ENCODE measurements at places on chromosomes 3 and 15. TPM values are rescaled to one million over a fixed set of nuclear protein-coding genes. Genes with fewer than 3 reads are reported as not detected.

The LSMEM2 gene
- not detected for total RNA-seq

The GRK7 gene
- total RNA-seq, result not detected

The ARHGAP11A gene
- total RNA-seq, result 21.7 TPM

The GOLGA8G gene
- not detected for total RNA-seq

The COL6A6 gene
- 6.3 TPM for total RNA-seq

The PTX3 gene
- 1.7 TPM for total RNA-seq

The UBA7 gene
- 4.6 TPM for total RNA-seq

The BTLA gene
- not detected for total RNA-seq

The MESP2 gene
- not detected for total RNA-seq

The ADGRG7 gene
- 2.8 TPM for total RNA-seq

GRCh38 chr3:133330065-133330464, 69.8 kb upstream of the BFSP2 start:
- no peak for DNase-seq

DNA sequence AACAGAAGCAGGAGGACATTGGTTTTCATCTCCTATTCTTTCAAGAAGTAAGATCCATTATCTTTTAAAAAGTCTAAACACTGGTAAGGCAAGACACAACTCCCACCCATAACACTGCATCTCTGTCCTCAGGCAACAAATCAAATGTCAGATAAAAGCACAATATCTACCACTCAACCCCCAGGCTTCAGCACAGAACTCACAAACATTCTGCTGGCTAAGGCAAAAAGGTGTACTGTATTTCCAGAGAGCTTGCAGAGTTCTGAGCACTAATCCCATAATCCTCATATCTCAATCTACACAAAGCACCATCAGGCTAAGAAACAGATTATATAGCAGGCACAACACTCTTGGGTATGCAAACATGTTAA, 20.9 kb downstream of the RAF1 start:
- DNase-seq, result no peak

GRCh38 chr15:101120987-101121386, 130.9 kb downstream of the CHSY1 start:
- DNase-seq, result no peak

GRCh38 chr3:31802981-31803740, 177.9 kb downstream of the OSBPL10 start:
- no peak for DNase-seq

DNA sequence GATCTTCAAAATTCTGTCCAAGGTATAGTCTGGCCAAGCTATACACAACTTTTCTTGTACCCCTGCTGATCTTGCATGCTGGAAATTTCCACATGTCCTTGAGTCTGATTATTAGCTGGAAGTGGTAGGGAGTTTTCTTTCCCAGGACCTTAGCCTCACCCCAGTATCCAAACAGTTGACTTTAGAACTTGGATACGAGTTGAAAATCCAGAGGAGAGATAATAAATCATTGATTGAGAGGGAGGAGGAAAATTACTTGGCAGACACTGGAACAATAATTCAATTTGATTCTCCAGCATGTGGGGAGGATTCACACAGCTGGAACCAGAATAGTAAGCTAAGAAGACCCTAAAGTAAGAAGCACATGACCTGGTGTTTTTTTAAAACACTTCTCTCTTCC, 116.4 kb downstream of the IL5RA start:
- DNase-seq, result no peak

- DNase-seq, result no peak
Measured at GRCh38 chr3:55554634-55555425, 67.7 kb upstream of the WNT5A start.

DNA sequence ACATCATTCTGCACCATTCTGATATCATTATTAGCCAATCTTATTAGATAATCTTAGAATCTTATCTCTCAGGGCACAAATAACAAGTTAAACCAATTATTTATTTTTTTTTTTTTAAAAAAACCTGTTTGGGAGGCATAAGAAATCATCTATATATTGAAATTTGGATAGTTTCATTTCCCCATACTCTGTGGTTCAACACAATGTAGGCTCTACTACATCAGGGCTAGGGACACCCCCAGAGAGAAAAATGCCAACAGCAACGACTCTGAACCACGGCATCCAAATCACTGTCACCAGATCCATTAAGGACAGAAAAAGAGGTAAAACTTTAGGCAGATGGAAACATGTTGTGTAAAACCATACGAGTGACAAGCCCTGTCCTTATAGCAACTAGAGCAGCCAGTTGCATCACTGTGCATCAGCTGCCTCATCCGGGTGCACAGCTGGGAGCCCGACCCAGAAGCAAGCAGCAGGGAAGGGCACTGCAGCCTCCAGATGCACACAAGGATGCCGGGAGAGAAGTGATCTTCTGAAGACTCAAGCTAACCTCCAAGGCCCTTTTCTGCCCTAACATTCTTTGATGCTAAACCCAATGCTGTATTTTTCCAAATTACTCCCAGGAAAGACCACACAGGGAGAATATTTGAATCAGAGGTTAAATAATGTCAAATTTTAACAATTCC, 381.1 kb downstream of the CTNNB1 start:
- no peak for DNase-seq

DNA sequence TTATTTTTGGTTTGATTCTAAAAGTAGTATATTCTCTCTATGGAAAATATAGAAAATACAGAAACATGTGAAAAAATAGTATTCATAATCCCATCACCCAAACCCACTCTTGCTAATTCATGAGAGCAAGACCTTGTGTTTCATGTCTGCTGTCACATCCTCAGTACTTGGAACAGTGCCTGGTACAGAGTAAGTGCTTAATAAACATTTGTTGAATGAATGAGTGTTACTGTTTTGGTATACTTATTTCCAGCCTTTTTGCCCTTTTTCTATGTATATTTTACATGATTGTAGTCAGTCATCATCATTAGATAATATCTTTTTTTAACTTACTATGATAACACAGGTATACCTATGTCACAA, 59.3 kb downstream of the IL16 start:
- DNase-seq, result no peak

DNA sequence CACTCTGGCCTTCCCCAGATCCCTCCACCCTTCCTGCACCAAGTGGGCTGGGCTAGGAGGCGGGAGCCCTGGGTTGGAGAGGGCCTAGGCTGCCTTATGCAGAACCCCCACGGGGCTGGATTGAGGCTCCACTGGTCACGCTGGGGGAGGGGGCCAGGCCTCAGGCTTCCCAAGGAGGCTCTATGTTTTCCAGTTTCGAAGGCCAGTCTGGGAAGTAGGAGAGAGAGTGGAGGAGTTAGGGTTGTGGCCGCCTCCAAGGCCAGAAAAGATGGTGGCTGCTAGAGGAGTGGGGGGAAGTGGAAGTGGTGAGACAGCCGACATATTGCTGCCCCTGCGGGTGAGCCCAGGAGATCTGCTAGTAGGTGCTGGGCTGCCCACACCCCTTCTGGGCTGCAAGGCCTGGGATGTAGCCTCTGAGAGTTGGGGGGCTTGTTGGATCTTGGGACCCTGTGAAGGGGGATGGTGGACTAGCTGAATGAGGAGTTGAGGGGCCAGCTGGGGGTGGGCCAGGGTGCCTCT, 1.2 kb downstream of the GNAI2 start:
- DNase-seq, result no peak

GRCh38 chr15:77869021-77869895, 208.3 kb downstream of the TBC1D2B start:
- DNase-seq, result no peak

- no peak for DNase-seq
Measured at GRCh38 chr15:79071901-79072300, 18.7 kb downstream of the RASGRF1 start.

DNA sequence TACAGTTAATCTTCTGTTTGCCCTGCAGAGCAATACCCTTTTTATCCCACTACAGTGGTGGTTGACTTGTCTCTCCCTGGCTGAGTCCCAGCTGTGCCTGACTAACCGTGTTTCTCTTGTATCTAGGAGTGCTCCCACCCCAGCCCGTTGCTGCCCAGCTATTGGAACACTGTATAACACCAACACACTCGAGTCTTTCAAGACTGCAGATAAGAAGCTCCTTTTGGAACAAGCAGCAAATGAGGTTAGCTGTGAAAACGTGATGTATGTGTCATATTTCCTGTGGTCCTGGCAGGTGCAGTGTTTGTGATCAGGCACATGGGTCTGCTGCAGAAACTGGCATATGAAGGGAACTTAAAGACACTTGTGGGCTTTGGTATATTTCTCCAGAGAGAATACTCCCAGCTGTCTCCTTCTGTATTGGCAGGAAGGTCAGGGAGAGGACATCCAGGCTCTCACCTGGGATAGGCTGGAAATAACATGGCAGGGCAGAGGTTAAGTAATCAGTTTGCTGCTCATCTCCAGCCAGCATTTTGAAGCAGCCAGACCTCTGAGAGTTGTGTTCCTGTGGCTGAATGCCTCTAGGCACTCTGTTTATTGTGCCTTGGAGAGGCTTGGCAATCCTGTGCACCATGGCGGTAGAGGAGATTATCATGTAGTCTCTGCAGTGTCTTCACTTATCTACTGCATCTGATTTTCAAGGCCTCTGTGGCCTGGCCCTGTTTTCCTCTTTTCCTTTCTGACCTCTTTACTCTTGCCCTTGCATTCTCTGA, 34.8 kb downstream of the ATG7 start:
- no peak for DNase-seq

- no peak for DNase-seq
Measured at GRCh38 chr15:78943692-78944091, 1.2 kb downstream of the CTSH start.

DNA sequence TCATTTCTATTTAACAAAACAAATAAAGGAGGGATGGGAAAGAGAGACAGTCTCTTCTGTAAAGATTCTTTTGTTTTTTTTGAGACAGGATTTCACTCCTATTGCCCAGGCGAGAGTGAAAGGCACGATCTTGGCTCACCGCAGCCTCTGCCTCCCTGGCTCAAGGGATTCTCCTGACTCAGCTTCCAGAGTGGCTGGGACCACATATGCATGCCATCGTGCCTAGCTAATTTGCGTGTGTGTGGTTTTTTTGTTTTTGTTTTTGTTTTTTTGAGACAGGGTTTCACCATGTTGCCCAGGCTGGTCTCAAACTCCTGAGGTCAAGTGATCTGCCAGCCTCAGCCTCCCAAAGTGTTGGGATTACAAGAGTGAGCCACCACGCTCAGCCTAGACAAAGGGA, 23.3 kb downstream of the STAG1 start:
- DNase-seq, result no peak

GRCh38 chr15:57403017-57403416, 26.7 kb downstream of the CGNL1 start:
- no peak for DNase-seq

DNA sequence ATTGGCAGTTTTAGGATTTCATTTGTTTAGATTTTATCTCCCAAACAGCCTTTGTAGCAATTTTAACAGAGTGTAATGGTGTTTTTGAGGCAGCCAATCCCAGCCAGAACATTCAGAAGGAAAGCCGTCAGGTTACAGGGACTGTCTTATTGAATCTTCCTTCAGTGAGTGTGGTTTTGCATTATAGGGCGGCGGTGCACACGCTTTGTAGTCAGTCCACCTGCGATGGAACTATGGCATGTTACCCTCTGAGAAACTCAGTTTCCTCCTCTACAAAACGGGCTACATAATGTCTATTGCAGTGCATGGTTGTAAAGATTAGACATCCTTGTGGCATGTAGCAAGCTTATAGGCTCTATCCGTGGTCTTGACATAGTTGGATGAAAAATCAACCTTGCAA, 1.0 kb downstream of the LRRC28 start:
- no peak for DNase-seq

DNA sequence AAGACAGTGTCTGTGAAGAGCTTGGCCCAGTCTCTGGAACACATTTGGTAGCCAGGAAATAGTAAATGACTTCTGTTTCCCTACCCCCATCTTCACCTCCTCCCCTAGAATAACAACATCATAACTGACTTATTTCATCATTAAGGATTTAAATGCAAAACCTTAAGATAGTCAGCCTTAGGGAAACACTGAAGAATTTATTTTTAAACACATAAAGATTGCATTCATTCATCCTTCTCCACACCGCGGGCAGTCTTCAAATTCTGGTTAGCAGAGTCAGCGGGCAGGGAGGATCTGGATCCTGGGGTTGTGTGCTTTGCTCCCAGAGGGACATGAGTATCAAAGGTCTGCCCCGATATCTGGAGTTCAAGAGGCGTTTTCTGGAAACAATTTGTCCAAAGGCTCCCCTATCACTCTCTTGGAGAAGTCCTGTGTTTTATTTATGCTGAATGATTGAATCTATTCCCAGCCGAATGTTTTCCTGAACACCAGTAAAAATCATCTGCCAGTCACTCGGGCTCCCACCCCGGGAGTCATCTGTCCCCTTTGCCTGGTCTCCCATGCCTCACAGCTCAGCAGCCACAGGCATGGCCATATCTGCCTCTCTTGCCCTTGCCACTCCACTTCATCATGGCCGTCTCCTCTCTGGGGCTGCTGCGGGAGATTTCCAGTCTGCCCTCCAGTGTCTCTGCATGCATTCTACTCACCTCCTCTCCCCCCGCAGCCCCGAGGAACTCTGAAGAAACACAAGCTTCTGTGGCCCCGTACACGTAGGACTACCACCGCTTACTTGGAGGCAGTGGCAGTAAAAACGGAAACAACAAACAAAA, 234.7 kb upstream of the CTDSPL start:
- DNase-seq, result no peak

GRCh38 chr3:102301155-102301880, 133.5 kb upstream of the ZPLD1 start:
- no peak for DNase-seq

DNA sequence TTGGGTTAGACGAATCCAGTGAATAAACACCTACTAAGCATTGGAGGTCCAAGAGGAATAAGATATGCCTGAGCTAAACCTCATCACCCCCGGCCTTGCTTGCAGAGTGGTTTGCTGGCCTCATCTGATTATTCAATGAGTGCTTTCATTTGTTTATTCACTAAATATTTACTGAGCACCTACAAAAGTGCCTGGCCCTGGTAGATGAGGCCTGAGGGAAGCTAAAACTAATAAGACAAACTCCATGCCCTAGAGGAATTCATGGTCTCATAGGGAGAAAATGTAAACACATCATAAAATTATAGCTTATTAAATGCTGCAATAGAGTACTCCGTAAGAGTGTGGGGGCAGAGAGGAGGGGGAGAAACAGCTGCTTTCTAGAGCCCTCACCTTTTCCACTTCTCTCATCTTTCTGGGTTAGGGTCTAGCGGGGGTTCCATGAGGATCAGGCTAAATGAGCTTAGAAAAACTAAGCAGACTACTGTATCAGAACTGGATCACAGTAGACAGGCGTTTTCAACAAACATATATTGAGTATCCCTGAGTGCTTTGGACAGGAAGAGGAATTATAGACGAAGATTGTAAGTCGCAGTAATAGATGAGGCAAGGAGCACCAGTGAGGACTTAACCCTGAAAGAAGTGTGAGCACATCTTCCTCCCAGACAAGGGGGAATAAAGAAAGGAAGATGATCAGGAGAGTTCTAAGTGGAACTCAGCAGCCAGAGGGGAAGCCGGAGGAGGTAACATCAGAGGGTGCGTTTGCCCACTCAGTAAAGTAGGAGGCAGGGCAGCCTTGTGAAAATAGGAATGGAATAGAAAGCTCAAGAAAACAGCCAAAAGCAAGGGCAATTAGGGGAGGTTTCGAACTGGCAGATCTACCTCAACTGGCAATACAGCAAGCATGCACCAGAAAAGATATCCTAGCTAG, 31.5 kb upstream of the LAMP3 start:
- DNase-seq, result no peak
